ENCODE measurements at places on chromosomes 7 and 10.

GRCh38 chr10:129756912-129757901, 206.9 kb downstream of the EBF3 start:
- H3K27me3 ChIP-seq, result no peaks in the 10 kb centered on the region
- peak overlapping the region; percentile 24 for H3K4me3 ChIP-seq
- no peak overlapping the region for H3K27ac ChIP-seq

DNA sequence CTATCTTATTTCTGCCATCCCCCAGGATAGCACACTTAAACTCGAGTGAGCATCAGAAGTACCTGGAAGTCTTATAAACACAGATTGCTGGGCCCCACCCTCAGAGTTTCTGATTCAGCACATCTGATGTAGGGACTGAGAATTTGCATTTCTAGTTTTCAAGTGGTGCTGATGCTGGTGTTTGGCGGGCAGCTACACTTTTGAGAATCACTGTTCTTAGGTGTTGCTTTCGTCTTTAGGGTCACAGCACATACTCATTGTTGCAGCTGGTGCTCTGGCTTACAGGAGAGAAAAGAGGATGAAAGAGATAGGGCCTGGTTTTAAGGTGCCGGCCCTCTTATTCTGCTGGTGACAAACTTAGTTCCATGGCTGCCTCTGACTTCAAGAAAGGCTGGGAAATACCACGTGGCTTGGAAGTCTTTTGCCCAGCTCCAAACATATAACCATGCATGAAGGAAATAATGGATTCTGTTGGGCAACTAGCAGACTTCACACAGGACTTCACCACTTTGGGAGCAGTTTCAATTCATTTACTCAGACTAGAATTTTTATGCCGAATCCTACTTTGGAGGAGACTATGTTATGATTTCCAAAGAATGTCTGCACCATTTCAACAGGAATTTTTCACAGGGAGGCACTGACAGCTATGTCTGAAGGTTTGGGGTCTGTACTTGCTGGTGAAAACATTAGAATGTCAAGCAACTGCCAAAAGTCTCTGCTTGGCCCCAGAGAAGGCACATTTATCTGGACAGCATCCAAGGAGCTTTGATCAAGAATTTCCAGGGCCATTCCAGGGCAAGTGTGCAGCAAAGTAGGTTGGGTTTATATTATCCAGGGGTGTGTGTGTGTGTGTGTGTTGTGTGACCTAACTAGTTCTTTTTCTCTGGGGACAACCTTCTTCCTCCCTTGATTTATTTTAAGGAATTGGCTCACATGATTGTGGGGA, 6.9 kb upstream of the MINDY4 start:
- H3K4me1 ChIP-seq, result no peaks in the 10 kb centered on the region
- DNase-seq, result no peak
- peaks cover 18% of the 10 kb centered on the region for H3K27me3 ChIP-seq
- H3K4me3 ChIP-seq, result no peak overlapping the region
- H3K27ac ChIP-seq, result no peak overlapping the region
- no peaks in the 10 kb centered on the region for H3K36me3 ChIP-seq

- H3K4me1 ChIP-seq, result peaks cover 63% of the 10 kb centered on the region
- H3K27me3 ChIP-seq, result no peaks in the 10 kb centered on the region
- H3K36me3 ChIP-seq, result no peaks in the 10 kb centered on the region
- no peak for DNase-seq
- no peak overlapping the region for H3K4me3 ChIP-seq
- H3K27ac ChIP-seq, result peak overlapping the region; percentile 91
These were observed 9.6 kb upstream of the C10orf105 start for GRCh38 chr10:71729161-71729636.

DNA sequence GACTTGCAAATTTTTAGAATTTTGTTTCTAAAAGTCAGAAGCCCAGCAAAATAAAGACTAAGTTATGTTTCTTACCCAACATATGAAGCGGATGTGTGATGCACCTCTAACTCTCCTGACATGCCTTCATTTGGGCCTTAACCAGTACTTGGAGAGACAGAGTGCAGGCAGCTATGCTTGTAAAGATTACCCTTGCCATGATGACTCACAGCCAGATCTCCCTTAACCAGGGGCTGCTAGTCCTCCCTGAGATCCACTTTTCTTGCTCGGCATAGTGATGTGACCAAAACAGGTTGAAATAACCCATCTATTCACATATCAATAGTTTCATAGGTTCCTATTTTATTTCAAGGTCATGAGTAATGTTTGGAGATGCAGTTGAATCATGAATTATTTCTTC, 43.6 kb downstream of the PPP1R3A start:
- H3K27ac ChIP-seq, result no peak overlapping the region
- no peaks in the 10 kb centered on the region for H3K36me3 ChIP-seq
- no peak overlapping the region for H3K4me3 ChIP-seq
- H3K27me3 ChIP-seq, result no peaks in the 10 kb centered on the region
- DNase-seq, result no peak

DNA sequence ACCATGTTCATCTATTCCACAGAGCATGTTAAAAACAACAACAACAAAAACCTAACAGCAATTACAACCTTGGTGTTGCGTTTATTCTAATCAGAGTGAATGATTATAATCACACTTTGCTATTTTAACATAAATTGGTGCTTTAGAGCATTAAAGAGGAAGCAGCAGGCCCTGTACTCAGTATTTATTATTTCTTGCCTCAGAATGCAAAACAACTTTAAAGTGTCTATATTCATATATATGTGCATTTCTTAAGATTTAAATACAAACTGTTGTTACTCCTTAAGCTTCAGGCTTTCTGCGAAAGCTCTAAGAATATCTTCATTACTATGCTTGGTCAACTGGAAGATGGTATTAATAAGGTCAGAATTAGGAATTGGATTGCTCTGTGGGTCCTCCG, 21.5 kb downstream of the ARL5B start:
- H3K27ac ChIP-seq, result no peak overlapping the region
- no peaks in the 10 kb centered on the region for H3K4me1 ChIP-seq
- no peak for DNase-seq
- peaks cover 15% of the 10 kb centered on the region for H3K36me3 ChIP-seq
- no peak overlapping the region for H3K4me3 ChIP-seq

All from activated B cell treated with CpG ODN at 0.5 μM for 24 hours (primary cell).